Cortex of kidney (tissue), 1 donor: ENCODE measurements at places on chromosomes 1 and 21.

DNA sequence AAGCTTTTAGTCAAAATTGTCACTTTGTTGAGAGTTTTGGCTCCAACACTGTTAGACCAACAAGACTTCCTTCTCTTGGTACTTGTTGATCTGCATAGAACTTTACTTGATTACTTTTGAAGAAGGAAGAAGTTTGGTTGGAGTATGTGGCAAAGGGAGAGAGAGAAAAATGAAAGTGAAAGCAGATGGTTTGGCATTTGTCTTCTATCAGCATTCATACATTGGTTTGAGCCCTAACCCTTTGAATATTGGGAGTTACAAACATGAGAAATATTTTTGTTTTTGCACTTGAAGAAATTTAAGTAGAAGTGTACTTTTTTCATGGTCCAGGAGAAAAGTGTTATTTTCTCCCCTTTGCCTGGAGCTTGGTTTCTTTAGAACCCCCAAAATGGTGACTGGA is 169.8 kb downstream of the ADGRL4 start:
- no peak for DNase-seq

- DNase-seq, result no peak
Observed at GRCh38 chr1:158674302-158674701, 12.2 kb downstream of the SPTA1 start.

- no peak for DNase-seq
Observed at GRCh38 chr21:32359719-32360260, 33.0 kb downstream of the URB1 start.

- DNase-seq, result no peak
Observed at GRCh38 chr1:165879946-165880345, 52.5 kb downstream of the UCK2 start.

GRCh38 chr1:55600242-55600641 is 385.1 kb upstream of the USP24 start:
- no peak for DNase-seq

GRCh38 chr1:5291889-5292288 is 637.5 kb downstream of the AJAP1 start:
- DNase-seq, result no peak

DNA sequence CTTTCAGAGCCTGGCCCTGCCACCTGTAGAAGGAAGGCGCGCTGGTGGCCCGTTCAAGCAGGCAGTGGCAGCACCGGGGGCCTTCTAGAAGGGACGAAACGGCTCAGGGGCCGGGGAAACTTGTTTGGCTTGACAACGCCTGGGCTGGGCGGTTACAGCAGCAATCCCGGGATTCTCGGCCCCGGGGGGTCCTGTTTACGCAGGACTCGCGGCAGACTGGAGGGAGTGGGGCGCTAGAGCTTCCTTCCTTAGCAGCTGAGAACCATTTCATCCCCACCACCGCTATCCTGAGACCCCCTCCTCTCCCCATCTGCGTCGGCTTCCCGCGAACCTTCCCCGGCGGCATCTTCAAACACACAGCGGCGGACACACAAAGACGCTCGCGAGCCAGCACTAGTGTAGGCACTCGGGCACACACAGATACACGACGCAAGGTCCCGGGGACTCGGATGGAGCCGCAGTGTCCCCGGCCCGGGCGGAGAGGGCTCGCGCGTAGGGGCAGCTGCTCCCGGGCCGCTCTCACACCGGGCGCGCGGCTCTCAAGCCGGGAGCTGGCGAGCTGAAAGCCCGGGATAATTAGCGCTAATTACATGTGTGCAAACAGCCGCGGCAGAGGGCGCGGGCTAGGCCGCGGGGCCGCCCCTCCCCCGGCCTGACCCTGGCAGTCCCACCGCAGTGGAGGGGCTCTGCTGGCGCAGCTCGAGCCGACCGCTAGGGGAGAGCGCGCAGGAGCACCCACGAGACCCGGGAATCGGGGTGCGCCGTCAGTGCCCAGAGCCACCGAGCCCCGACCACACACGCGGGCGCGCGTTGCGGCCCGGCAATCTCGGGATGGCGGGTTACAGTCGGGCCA is 271.4 kb downstream of the FOXD2 start:
- DNase-seq, result no peak

- DNase-seq, result no peak
Observed at GRCh38 chr21:43866260-43866629, 1.2 kb downstream of the AGPAT3 start.

GRCh38 chr1:41492341-41492848 is 7.9 kb upstream of the EDN2 start:
- no peak for DNase-seq

- no peak for DNase-seq
Observed at GRCh38 chr1:9701665-9702064, 50.1 kb downstream of the PIK3CD start.

DNA sequence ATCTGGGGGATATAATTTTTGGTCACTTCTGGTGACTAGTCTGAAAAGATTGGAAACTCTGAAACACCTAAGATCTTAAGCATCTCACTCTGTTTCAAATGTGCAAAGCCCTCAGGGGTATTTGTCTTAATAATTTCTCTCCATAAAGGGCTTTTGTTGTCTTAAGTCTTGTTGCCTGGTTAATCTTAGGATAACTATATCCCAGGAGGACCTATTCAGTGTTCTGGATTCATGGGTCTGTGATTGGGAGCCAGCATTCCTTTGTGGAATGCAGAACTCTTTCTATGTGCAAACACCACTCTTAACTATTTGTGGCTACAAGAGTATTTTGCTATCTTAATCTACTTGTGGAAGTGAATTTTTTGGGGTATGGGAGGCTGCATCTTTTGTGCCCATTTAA is 1573.0 kb upstream of the PRMT6 start:
- no peak for DNase-seq

DNA sequence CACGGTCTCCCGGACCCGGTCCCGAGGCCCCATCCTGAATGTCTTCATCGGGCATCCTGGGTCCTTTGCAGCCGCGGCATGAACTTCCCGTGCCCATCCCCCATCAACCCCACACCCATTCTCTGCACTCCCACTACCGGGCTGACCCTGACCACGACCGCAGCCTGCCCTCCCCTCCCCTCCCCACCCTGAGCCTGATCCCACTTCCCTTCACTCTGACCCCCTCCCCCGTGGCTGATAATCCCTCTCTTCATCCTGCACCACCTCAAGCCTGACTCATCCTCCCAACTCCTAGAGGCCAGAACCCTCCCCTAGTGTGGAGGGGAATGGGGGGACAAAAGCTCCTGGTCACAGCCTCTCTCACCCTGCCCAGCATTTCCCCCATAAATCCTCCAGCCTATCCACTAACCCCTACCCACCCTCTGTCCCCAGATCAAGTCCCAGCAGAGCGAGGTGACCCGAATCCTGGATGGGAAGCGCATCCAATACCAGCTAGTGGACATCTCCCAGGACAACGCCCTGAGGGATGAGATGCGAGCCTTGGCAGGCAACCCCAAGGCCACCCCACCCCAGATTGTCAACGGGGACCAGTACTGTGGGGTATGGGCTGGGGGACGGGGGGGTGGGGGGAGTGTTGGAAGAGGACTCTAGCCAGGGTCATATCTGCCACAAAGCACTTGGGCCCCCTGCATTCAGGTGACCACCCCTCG is 602 bp downstream of the SH3BGRL3 start:
- DNase-seq, result no peak

- no peak for DNase-seq
Observed at GRCh38 chr1:23742670-23743286, 493 bp upstream of the ELOA start.

DNA sequence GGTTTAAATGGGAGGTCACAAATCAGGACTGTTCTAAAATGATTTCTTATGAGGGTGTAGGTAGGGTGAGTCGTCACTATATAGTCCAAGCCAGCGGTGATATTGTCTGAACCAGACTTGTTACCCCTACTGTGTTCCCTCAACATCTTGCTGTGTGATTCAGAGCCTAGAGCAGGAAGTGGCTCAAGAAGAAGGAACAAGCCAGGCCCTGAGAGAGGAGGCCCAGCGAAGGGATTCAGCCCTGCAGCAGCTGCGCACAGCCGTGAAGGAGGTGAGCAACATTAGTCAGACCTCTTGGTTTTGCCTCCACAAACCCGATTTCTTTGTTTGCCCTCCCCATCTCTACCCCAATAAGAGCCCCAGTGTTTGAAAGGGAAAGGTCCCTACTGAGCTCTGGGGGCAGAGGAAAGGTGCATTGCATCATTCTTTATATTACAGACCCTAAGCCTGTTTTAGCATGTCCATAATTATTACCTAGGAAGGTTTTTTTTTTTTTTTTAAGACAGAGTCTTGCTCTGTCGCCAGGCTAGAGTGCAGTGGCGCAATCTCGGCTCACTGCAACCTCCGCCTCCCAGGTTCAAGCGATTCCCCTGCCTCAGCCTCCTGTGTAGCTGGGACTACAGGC is 5.0 kb upstream of the SH3BGRL3 start:
- no peak for DNase-seq

- no peak for DNase-seq
Observed at GRCh38 chr1:178464141-178464540, 32.6 kb downstream of the CLEC20A start.

DNA sequence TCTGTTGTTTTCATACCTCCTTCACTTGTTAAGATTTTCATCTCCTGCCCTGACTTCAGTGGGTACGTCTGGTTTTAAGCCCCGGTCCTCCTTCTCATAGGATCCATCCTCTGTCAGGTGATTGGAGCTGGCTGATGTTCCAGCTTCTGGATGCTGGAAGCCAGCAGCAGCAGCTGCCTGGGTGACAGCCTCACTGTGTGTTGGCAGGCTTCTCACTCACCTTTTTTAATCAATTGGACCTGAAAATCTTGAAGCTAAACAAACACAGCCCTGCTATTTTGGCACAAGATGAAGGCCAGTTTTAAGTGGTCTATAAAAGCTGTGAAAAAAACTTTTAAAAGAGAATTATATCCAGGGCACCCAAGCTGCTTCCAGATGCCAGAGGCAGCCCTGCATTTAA is 181.0 kb downstream of the DISC1 start:
- DNase-seq, result no peak

DNA sequence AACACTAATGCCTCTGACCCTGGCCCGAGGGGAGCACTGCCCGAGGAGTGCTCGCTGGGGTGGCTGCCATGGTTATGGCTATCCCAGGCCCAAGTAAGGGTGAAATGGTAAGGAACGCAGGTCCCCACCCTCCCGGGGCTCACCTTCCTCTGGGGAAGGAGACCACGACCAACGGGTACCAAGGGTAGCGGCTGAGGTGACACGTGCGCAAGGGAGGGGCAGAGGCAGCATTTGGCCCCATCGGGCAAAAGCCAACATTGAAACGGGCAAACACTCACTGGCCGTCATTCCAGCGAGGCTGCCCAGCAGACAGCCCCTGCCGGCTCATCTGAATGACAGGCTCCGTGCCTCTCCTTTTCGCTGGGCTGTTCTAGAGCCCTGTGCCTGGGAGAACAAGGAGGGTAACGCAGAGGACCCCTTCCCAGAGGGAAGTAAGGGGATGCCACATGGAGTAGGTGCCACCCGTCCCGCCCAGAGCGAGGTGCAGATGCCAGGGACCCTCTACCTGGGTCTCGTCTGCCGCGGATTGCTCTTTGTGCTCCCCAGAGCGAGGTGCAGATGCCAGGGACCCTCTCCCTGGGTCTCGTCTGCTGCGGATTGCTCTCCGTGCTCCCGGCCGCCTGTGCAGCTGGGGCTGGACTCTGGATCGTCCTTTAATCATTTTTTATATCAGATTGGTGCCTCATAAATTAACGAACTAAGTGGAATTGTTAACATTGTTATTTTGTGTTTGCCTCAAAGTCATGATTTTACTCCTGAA is 16.2 kb downstream of the ACTRT2 start:
- no peak for DNase-seq

DNA sequence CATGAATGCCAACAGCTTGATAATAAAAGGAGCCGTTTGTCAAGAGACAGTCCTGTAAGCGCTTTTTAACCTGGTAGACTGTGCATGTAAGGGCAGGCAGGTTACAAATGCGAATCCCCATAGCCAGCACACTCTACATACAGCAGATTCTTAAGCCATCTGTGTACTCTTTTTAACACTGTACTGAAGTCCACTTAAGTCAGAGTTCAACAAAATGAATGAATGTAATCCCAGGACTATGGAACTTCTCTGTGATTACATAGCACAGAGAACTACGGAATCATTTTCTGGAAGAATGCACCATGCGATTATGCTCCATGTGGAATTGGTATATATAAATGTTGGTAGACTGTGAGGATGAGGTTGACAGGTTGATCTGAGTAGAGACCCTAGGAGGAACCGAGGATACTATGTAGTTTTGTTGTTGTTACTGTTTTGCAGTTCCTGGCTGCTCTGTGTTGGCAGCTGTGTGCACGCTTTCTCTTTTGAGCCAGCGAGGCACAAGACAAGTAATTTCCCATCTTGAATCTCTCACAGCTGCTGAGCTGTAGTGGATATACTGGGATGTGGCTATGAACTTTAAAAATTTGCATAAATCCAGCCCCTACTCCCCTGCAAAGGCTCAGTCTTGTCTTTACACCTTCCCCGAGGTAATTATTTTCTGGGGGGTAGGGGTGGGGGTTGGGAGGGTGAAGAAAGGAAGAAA is 21.9 kb downstream of the LRRC8D start:
- no peak for DNase-seq

DNA sequence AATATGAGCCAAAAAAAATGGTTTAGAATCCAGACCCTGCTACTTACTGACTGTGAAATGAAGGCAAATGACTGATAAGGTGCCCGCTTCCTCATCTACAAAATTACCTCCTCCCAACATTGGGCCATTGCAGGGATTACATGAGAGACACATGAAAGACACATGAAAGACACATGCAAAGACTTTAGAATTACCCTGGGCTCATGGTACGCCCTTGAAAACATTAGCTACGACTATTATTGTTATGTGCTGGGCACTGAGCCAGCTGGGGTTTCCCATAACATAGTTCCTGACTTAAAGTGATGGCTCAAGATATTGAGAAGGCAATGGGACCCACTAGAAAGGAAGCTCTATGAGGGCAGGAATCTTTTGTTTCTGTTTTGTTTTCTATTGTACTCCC is 43.7 kb upstream of the KANK4 start:
- no peak for DNase-seq

DNA sequence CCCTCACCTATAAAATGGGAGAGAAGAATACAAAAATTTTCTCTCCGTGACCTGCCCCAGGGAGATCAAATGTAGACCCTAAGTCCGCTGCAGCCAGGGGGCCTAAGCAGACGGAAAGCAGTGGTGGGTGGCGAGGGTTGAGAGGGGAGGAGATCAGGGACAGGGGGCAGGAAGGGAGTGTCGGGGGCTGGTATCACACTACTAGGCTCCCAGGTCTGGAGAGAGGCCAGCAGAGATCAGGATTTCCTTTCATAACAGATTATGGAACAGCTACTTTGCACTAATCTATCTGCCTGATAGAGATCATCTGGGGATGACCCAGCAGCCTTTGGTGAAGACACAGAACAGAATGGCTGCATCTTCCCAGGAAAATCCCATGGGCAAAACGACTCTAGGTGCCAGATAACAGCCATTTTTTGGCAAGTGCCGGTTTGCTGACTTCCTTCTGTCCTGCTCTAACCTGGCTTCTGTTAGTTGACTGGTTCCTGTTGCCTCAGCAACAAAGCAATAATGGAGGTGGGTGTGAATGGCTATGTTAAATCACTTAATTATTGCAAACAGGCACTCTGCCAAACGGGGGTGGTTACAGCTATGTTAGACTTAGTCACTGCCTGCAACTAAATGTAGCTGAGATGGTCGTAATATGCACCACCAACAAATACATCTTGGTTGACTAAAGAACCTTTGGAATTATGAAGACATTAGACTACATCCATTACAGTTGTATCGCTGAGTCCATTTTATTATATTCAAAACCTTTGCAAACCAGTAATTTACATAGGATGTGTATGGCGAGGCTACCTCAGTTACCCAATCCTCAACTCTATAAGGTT is 30.0 kb upstream of the EPS8L3 start:
- DNase-seq, result no peak
